ENCODE measurements at places on chromosomes 7 and 10.

GRCh38 chr10:3149918-3150317, 22.7 kb downstream of the PITRM1 start:
- no peak for DNase-seq

- DNase-seq: no peak
These were observed 21.5 kb upstream of the PLEKHA1 start for GRCh38 chr10:122352817-122353525.

GRCh38 chr7:148790131-148790726, 91.5 kb downstream of the CUL1 start:
- no peak for DNase-seq

- no peak for DNase-seq
These were observed 458 bp downstream of the COX15 start for GRCh38 chr10:99731306-99732032.

- no peak for DNase-seq
These were observed 120.9 kb downstream of the CREB5 start for GRCh38 chr7:28533267-28533666.

DNA sequence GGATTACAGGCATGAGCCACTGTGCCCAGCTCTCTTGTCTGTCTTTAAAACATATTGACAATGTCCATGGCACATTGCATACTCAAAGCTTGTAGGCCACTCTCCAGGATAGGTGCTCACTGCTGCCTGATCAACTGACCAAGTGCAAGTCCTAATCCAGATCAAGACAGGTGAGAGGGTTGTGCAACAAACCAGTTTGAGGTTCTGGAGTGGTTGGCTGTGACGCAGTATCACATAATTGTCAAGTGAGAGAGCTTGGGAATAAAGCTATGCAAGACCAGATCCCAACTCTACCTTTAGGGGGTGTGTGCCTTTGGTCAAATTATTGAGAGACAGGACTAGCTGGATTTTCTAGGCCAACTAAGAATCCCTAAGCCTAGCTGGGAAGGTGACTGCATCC, 43.0 kb upstream of the OPN4 start:
- no peak for DNase-seq

DNA sequence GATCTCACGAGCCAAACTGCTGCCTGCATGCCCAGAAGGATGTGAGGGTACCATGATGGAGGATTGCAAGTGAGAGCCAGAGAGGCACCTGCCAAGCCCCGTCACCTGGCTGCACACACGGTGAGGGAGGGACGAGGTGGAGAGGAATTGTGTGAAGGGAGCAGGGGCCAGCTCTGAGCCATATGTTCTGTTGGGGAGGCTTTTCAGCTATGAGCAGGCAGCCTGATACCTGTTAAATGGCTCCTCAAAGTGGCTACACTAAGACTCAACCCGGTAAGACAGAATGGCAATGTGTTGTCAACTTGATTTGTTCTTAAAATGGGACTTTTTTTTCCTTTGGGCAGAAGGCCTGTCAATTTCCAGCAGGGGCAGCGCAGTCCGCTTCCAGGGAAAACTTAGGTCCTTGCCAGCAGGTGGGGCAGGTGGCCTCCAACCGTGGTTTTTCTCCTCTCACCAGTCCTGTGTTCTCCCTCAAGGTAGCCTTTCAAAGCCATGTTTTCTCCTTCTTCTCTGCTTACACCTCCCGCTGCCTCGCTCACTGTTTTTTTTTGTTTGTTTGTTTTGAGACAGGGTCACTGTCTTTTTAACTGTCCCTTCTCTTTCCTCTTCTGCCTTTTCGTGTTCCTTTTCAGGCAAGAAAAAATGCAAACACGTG, 57.7 kb upstream of the ZNRF2 start:
- DNase-seq: peak; percentile 57

DNA sequence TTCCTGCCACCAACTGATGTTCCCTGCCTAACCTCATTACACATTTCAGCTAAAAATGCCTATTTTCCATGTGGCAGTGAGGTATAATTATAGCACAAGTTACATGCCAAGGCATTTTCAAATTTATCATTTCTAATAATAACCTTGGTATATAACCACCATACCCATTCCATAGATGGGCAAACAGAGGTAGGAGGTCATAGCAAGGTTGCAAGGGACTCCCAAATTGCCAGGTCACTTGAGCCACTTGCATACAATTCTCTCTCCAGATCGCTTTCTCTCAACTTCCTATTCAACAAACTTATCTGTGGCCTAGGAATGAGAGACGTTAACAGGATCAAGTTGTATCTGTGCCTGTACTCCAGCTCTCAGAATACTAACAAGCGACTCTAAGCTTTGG, 108.3 kb downstream of the ATXN7L1 start:
- DNase-seq: no peak

- no peak for DNase-seq
These were observed 3.9 kb downstream of the PTF1A start for GRCh38 chr10:23195846-23196600.

GRCh38 chr10:17216217-17216900, 11.7 kb upstream of the VIM start:
- peak; percentile 91 for DNase-seq

DNA sequence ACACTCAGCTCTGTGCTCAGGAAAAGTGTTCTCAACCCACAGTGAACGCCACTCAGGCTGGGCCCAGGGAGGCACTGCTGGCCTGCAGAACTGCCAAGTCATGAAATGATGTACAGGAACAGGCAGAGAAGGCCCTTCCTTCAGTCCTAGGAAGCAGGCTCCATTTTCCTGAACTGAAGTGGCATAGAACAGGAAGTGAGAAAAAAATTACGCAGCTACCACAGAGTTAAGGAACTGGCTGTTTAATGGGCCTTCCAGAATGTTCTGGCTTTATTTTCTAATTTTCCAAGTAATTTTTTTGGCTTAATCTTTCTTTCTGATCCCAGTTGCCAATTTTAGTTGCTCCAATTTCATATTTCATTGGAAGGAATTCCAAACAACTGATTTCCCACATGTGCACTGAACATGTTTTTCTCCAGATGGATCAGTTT, 39.3 kb downstream of the LRRC18 start:
- no peak for DNase-seq

DNA sequence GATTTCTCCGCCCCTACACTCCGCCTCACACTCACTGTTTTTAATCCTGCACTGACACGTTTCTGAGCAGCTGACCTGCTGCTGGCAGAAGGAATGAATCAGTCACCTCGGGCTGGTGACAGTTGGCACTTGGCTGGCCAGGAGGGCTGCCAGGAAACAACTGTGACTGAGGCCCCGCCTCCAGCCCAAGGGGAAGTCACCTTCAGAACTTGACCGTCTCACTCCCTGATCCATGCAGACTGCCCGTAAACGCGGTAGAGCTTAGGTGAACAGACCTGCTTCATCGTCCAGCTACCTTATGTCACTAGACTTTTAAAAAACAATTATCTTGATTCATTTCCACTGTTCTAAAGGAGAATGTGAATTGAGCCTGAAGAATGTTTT, 107.5 kb downstream of the DOCK1 start:
- DNase-seq: peak; percentile 36

- DNase-seq: no peak
These were observed 181.7 kb downstream of the LRMDA start for GRCh38 chr10:75612904-75613684.

DNA sequence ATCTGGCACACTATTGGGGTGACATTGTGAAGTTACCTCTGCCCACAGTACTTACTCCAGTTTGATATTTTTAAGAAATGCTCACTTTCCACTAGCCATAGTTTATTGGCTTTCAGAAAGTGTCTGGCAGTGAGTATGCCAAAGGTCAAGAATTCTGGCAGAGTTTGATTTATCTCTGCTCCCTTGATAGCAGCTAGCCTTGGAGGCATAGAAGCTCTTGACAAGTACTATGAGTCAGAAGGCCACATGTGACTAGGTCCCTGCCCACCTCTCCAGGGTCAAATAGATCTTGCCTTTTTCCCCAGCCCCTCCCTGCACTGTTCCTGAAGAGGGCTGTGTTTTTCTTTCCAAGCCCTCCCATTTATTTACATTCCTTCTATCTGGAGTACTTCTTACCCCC, 202.2 kb downstream of the AUTS2 start:
- peak; percentile 85 for DNase-seq

GRCh38 chr10:100766693-100767421, 21.5 kb downstream of the PAX2 start:
- no peak for DNase-seq

DNA sequence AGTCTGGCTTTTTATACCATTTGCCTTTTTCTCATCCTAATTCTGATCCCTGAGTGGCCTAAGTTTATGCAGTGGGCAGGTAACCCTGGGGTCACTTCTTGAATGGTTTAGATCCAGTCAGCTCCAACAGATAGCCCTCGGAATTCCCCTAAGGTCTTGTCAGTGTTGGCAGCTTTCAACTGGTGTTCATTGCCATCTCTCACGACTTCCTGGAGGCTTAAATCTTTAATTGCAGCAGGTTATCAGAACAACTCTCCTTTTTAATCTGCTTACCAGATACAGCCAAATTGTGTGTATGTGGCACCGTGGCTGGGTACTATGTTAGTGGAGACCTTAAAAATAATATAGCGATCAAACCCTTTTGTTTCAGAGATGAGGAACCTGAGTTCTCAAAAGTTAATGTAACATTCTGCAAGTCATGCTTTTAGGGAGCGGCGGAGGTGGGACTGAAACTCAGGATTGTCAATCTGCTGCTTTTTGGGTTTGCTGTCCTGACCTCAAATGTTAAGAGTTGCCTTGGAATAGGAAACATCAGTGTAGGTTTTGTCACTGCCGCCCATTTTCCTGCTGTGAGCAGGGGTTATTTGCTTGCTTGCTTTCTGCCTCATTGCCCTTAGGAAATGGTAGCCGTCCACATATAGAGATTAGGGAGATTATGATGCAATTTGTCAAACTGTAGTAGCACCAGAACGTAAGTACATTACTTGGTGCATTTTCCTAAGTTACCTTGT, 818 bp downstream of the DLD start:
- DNase-seq: peak; percentile 21

DNA sequence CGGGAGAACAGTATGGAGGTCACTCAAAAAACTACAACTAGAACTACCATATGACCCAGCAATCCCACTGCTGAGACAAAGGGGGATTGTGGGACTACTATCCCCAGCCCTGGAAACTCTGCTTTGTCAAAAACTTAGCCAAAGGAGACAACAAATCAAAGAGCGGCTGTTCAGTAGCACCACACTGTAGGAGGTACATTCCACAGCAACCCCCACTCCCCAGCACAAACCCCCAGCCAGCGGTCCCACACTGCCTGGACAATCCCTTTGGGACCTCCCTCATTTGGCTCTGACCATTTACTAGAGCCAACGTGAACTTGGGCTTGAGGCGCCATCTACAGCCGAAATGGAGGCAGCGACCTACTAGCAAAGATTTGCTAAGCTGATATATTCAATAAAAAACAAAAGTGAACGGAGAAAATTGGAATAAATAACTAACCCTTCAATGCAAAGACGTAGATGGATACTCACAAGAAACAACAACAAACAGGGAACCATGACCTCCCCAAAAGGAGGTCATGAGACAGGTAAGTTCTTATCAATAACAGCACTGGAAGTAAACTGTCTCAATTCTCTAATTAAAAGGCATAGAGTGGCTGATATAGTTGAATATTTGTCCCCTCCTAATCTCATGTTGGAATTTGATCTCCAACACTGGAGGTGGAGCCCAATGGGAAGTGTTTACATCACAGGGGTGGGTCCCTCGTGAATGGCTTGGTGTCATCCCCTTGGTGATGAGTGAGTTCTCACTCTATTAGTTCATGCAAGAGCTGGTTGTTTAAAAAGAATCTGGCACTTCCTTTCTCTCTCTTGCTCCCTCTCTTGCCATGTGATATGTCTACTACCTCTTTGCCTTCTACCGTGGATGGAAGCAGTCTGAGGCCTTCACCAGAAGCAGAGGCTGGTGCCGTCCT, 119.0 kb upstream of the KCNMA1 start:
- DNase-seq: peak; percentile 71

DNA sequence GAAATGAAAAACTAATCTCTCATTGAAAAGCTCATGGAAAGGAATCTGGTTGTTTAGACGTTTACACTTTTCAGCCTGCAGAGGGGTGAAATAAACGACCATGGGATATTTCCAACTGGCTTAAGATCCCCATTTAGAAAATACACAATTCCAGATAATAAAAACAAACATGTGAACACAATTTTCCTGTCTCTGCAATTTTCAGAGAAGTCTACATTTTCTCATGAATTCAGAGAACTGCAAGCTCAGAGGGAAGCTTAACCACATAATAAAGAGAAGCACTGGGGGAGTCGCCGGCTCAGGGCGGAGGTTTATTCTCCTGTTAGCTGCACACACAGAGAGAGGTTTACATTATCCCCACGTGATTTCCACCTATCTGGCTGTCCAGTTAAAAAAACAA, 215.2 kb downstream of the FANK1 start:
- no peak for DNase-seq

GRCh38 chr10:62610649-62611229, 193.8 kb upstream of the ADO start:
- DNase-seq: peak; percentile 49

GRCh38 chr7:25392588-25393338, 164.5 kb upstream of the NPVF start:
- DNase-seq: peak; percentile 32

DNA sequence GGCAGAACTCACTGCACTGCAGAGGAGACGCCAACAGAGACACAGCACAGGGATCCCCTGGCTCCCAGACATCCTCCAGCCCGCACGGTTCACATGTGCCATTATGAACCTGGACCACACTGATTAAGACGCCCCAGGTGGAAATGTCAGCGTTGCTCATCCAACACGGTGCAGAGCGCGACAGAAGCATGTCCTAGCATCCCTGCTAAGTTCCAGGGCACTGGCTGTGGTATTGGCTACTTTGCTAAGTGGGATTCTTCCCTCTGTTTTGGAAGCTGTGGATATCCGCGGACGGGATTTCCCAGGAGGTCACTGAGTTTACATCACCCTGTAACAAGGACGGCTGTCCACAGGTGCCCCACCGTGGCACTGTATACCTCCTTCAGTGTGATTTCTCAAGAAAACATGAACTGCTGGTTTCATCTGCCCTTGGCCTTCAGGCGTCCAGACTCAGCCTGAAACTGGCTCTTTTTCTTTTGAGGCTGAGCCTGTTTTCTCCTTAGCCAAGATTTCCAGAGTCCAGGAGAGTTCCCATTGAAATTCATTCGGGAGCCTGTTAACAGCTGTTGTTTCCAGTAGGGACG, 324.0 kb downstream of the WDR37 start:
- no peak for DNase-seq

DNA sequence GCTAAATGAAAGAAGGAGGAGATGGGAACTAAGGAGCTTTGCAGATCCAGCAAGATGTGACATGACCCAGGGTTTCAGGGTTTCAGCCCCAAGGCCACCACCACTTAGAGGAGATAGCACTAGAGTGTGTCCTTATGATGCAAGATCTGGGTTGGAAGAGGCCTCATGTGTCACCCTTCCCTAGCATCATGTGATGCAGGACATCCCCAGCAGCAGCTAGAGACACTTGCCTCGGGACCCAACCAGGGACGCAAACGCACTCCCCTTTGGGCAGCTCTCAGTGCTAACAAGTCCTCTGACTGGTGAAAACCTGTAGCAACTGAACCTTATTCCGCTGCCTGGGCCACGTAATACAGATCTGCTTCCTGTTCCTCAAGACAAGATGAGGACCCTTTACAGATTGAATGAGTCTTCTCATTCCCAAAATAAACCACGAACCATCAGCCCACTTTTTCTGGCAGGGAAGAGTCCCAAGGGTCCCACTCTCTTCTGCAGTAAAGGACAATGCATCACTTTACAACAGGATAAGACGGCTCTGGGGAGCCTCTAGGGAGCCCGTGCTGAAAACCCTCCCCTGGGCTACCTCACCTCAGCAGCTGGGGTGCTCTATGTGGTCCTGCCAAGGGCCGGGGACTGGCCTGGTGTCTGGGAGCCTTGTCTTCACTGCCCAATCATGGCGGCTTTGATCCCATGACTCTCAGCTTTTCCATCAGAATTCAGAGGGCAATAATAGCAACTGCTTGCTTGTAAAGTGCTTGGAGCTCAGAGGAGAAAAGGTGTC, 44.8 kb upstream of the GDF10 start:
- no peak for DNase-seq

Data from Daoy (cell line).